ENCODE measurements at places on chromosomes 2 and 18.
A peak's percentile ranks its signal among the peaks of the same experiment; 100 is the strongest.

- no peak for DNase-seq
Observed at GRCh38 chr2:218015586-218016521, 13.1 kb upstream of the TNS1 start.

DNA sequence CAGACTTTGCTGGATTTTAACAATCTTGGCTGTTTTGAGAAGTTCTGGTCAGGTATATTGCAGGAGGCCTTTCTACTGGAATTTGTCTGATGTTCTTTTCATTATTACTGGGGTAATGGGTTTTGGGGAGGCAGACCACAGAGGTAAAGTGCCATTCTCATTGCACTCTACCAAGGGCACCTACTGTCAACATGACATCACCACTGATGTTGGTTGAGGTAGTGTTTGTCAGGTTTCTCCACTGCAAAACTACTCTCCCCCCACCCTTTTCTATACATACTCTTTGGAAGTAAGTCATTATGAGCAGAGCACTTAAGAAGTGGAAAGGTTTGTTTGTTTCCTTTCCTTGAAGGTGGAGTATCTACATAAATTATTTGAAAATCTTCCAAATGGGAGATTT lies 27.0 kb downstream of the PRKD3 start:
- no peak for DNase-seq

GRCh38 chr2:673615-674320 lies 3.4 kb downstream of the TMEM18 start:
- peak; percentile 19 for DNase-seq

GRCh38 chr2:46521215-46521683 lies 41.9 kb downstream of the TMEM247 start:
- DNase-seq, result no peak

DNA sequence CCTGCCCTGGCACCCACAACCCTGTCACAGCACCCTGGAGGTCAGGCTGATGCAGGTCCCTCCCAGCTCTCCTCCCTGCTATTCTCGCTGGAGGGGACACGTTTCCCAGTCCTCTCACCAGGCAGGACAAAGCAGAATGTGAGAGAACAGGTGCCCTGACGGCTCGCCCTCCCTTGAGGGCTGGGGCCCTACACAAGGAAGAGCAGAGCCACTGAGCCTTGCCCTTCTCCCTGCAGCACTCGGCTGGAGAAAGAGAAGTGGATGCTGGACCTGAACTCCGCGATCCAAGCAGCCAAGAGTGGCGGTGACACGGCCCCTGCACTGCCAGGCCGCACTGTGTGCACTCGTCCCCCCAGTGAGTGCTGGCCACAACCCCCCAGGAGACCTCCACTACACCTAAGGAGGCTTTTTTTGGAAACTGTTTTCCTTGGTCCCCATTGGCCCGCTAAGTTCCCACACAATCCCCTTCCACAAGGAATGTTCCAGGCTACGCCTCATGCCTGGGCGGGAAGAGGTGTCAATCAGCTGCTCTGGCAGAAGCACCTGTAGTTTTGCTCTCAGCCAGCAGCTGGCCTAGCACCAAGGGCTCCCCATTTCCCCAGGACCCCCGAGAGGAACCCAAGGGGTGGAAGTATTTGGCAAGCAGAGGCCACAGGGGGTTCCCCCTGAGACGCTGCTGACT lies 17.4 kb downstream of the STK25 start:
- DNase-seq, result no peak

GRCh38 chr2:240650254-240650965 lies 25.1 kb downstream of the GPR35 start:
- DNase-seq, result no peak

- DNase-seq, result no peak
Observed at GRCh38 chr2:119943058-119943457, 69.8 kb upstream of the EPB41L5 start.

- DNase-seq, result no peak
Observed at GRCh38 chr18:59144483-59144882, 4.8 kb downstream of the SEC11C start.

DNA sequence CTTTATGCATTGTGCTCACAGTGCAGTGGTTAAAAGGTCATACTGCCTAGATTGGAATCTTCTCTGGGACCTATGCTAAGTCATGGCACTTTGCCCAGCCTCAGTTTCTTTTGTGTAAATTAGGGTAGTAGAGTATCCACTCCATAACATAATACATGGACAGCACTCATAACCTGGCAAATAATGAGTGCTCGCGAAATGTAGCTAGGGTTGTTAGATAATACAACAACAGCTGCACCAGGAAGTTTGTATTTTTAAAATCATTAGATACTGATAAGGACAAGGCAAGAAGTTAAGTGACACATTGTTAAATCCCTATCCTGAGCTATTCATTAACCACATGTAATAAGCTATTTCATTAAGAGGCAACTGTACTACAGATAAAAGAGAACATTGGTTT lies 13.8 kb upstream of the PLA2R1 start:
- no peak for DNase-seq
